ENCODE measurements at places on chromosomes 3 and 15. TPM values are rescaled to one million over a fixed set of nuclear protein-coding genes. Genes with fewer than 3 reads are reported as not detected.

GRCh38 chr15:39156166-39156565, 424.7 kb upstream of the THBS1 start:
- peak; percentile 66 for DNase-seq

- DNase-seq: no peak
Observed at GRCh38 chr15:96320703-96321638, 9.5 kb upstream of the NR2F2 start.

DNA sequence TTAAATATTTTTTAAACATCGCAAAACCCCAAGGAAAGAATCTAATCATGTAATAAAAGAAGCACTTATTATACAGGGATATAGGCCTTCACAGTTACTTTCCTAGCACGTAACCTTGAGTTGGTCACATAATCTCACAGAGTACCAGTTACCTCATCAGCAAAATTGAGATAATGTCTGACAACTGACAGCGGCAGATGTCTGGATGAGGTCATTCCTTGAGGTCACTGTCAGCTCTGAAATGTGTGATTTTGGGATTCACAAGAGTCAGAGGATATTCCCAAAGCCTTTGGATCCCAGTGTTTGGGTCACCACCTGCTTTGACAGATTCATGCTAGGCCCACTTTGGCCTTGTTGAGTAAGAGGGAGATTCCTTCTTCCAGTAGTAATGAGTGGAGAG, 151.4 kb upstream of the SEMA6D start:
- DNase-seq: no peak

FGD5 gene
- 18.2 TPM for polyA plus RNA-seq

SLC22A13 gene
- 0.24 TPM for polyA plus RNA-seq

DNA sequence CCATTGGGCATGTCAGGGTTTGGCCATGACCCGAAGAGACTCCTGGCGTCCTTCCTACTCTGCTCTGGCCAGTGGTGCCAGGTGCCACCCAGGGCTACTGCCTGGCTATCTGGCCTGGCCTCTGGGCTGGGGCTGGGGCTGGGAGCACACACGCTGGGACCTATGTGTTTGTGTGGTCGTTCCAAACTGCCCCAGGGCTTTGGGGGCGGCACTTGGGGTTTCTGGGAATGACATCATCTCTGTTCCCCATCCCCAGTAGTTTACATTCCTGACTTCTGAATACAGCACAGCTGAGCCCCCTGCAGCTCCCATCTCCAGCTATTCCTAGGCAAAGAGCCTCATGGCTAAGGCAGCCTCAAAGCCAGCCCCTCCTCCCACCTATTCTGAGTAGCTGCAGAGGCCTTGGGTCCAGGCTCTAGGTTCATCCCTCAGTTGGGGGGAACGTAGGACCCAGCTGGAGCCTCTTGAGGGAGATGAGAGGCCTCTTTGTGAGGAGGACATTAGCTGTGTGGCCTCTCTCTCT, 24.3 kb downstream of the PLEKHO2 start:
- no peak for DNase-seq

DNA sequence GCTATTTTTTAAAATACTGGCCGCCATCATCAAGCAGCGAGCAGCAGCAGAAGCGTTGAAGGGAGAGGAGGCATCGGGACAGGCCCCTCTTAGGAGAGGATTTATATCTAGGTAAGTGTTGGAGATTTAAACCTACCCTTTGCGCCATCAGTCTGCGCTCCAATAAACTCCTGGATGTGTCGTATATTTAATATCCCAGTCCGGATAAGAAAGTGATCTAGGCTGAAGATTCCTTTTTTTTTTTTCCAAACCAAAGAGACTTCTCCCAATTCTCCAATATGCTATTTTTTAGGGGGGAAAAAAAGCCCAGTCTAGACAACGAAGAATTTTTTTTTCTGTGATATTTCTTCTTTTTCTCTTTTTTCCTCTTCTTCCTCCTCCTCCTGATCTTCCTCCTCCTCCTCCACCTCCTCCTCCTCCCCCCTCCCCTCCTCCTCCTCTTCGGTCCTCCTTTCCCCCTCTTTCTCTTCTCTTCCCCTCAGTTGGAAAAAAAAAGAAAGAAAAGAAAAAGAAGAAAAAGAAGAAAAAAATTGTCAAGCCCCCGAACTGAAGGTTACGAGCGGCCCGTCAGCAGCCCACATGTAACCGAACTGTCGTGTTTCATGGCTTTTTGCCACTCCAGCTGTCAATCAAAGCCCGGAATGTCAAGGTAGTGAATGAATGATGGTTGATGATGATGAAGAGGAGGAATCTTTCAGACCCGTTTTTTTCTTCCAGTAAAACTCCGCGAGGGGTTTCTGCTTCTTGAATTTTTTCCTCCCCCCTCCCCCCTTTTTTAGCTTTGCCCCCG, 835 bp downstream of the MEIS2 start:
- DNase-seq: no peak

DNA sequence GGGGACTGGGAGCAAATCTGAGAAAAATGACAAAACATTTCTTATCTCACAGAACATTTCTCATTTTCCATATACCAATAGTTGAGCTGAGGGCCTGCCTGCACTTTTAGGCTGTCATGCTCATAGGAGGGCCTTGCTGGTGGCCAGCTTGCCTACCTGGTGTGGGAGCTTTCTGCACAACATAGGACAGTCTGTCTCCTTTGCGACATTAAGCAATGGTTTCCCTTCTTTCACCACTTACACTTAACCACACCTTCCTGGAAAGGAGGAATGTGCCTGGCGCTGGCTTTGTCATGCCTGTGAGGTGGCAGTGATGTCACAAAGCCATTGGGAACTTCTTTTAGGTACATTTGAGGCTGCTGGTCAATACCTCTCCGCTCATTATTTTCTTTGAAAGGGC, 5.7 kb downstream of the SNAPC5 start:
- DNase-seq: no peak

GRCh38 chr3:4898454-4899313, 80.6 kb upstream of the BHLHE40 start:
- no peak for DNase-seq

SKOR1 gene
- 0.47 TPM for polyA plus RNA-seq

GRCh38 chr3:62577153-62577552, 203.8 kb upstream of the FEZF2 start:
- no peak for DNase-seq

TTLL13 gene
- polyA plus RNA-seq: 0.20 TPM

PPARG gene
- 2.8 TPM for polyA plus RNA-seq
